ENCODE measurements at places on chromosomes 7 and 10.

GRCh38 chr10:200405-200804, 65.2 kb downstream of the ZMYND11 start:
- no peak for DNase-seq

DNA sequence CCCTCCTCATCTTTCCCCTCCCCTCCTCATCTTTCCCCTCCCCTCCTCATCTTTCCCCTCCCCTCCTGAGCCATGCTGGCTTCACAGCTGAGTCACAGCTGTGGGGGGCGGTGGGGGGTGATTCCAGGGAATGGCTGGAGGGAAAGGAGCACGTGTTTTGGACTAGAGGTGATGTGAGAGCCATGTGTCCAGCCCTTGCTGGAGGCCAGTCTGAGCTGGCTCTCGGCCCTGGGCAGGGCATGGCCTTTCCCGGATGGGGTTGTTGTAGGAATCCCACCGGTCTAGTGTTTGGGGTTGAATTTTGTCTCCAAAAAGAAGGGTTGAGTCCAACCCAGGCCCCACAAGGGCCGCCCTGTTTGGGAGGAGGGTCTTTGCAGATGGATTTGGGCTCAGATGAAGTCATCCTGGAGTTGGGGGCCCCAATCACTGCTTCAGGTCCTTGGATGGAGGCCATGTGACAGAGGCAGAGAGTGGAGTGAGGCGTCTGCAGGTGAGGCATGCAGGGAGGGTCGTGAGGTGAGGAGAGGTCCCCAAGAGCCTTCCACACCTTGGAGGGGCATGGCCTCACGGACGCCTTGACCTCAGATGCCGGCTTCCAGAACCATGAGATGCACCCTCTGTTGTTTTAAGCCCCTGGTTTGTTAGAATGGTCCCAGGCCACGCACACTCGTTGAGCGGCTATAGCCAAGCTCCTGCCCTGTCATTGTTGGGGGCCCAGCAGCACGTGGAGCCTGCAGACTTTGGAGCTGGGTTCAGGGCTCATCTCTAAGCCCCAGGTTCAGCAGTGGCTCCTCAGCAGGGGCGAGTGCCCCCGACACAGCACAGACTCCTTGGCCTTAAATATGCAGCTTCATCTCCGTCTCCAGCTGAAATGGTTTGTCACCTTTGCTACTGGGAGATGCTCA, 101.6 kb downstream of the DNAJB6 start:
- no peak for DNase-seq

DNA sequence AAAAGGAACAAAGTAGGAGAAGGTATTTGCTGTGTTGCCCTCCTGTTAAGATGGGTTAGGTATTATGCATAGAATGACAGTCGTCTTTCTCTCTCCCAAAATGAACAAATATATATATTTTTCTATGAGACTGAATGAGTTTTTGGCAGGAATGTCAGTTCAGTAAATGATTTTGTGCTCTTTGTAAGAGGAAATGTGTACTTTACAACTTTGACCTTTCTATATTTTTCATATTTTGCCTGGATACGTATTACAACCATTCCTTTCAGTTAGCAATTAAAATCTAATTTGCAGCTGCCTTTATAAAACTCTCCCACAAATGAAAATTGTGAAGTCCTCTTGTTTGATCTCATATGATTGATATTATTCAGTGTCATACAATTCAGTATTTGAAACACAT, 336.6 kb upstream of the MEOX2 start:
- no peak for DNase-seq

DNA sequence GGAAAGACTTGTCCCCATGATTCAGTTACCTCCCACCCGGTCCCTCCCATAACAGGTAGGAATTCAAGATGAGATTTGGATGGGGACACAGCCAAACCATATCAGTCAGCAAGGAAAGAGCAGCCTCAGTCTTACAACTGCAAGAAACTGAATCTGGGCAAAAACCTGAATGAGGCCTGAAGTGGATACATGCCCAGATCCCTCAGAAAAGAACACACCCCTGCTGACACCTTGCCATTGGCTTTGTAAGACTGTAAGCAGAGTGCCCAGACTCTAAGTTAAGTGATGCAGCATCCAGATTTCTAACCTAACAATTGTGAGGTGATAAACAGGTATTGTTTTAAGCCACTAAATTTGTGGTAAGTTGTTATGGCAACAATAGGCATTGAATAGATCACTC, 670.8 kb downstream of the SORCS1 start:
- no peak for DNase-seq

GRCh38 chr7:134695321-134695860, 48.7 kb downstream of the BPGM start:
- no peak for DNase-seq

- no peak for DNase-seq
Measured at GRCh38 chr7:130942211-130942964, 208.4 kb upstream of the KLF14 start.

- no peak for DNase-seq
Measured at GRCh38 chr7:104207348-104207730, 474 bp downstream of the ORC5 start.

DNA sequence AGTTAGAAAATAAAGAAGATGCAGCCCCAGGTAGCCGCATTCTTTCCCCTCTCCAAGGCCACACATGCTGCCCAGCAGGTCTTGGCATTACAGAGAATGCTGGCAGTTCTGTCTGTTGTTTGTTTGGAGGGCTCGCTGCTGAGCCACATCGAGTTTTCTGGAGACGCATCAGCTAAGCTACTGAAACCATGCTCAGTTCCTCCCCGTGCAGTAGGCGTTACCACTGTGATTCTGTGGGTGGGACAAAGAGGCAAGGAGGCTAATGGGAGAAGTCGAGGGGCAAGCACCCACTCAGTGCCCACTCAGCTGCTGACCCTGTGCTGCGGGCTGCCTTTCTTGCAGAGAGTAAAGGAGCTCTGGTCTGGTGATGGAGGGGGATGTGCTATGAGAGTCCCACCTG, 15.5 kb upstream of the GTPBP4 start:
- no peak for DNase-seq

DNA sequence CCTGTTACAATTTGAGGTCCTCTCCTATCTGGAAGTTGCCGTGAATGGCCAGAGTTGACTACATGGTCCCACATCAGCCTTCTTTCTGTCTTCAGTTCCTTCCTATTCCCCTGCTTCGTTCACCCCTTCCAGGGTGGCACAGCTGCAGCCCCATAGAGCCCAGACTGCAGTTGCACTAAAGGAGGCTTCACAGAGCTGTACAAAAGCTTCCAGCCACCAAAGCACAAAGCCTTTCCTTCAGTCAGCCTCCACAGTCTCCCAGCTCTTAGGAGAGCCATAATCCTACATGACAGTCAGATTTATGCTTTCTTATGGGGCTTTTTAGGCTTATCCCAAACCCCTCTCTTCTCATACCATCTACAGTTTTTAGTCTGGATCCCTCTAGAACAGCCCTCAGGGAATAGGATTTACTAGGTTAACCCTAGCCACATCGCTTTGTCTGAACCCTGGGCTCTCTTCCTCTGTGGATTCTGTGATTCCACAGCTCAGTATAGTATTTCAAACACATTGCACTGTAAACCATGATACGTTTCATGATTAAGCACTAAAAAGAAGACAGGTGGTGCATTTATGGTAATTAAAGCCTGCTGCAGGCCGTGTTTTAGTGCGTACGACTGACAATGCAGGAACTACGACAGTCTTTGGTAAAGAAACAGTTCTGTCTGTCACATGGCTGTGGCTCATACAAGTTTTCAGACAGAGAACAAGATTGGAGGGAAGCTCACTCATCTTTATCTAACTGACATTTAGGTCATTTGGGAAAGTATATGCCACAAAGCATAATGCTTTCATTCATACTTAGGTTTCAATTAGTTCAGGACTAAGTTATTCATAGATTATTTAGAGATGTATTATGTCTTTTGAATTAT, 208.3 kb upstream of the KMT2E start:
- DNase-seq: peak; percentile 7

- no peak for DNase-seq
Measured at GRCh38 chr7:23938937-23939552, 229.0 kb downstream of the STK31 start.

DNA sequence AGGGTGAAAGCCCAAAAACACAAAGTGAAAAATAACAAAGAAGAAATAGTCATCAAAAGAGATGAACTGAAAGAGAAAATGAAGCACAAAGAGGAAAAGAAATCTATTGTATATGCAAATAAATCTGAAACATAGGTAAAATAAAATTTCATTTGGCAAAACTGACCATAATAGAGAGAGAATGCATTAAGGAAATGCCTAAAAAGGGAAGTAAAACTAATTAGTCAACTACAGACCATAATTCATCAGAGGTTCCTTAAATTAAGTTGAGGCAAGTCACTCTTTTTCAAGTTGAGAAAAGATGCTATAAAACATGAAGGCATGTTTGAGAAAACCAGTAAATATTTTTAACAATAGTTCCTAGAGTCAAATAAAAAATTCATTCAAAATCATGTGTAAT, 233.3 kb downstream of the LRRN3 start:
- DNase-seq: no peak

GRCh38 chr10:17144757-17145156, 15.1 kb upstream of the CUBN start:
- no peak for DNase-seq

GRCh38 chr7:27802999-27803398, 63.0 kb downstream of the TAX1BP1 start:
- no peak for DNase-seq

- DNase-seq: no peak
Measured at GRCh38 chr10:112215342-112215774, 31.8 kb upstream of the GPAM start.

- DNase-seq: no peak
Measured at GRCh38 chr10:13095094-13095493, 4.9 kb upstream of the OPTN start.

GRCh38 chr7:132464740-132465139, 111.5 kb downstream of the PLXNA4 start:
- no peak for DNase-seq

GRCh38 chr7:50068026-50068425, 25.0 kb downstream of the ZPBP start:
- DNase-seq: no peak

- DNase-seq: no peak
Measured at GRCh38 chr7:38187794-38188440, 9.9 kb downstream of the STARD3NL start.

DNA sequence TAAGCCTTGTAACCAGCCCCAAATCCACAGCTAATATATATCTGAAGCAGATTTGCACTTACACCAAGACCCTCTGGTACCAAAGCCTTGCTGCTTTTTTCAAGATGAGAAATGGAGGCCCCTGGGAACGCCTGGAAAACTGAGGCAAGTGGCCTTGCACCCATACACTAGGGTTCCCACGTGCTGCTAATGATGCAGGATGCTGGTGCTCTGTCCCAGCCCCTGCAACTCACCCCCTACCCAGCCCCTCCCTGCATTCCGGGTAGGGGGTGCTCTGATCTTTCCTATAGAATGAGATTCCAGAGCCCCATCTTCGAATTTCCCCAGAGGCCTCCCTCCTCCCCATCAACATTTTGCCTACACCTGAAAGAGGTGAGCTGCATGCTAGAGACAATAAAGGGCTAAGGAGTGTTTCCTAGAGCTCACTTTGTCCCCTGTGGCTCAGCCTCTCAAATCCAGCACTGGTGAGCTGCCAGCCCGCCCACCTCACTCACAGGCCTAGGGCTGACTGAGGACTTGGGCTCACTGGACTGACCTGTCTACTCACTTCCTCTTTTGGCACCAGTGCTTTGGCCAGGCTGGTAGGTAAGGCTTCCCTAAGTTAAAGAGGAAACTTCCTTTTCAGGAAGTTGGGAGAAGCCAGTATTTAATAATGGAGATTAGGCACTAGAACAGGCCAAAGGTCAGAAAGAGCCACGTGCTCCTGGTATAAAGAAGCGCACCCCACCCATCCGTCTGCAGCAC, 9.8 kb downstream of the RBP4 start:
- DNase-seq: no peak

DNA sequence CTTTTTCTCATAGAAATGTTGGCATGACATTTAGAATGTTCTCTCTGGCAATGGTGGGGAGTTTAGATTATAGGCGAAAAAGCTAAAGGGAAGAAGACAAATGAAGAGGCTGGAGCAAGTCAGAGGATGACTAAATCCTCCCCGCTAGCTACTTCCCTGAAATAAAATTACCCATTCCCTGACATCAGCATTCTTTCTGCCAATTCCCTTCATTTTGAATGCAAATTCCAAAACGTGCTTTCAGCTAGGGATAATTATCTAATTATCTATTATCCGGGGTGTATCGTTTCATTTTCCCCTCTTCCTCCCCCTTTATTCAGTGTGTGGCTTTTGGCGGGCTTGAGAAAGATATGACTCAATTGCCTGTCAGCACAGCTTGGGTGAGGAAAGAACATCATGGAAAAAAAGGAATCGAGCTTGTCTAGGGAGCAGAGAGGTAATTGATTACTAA, 672.3 kb downstream of the TNS3 start:
- DNase-seq: no peak

DNA sequence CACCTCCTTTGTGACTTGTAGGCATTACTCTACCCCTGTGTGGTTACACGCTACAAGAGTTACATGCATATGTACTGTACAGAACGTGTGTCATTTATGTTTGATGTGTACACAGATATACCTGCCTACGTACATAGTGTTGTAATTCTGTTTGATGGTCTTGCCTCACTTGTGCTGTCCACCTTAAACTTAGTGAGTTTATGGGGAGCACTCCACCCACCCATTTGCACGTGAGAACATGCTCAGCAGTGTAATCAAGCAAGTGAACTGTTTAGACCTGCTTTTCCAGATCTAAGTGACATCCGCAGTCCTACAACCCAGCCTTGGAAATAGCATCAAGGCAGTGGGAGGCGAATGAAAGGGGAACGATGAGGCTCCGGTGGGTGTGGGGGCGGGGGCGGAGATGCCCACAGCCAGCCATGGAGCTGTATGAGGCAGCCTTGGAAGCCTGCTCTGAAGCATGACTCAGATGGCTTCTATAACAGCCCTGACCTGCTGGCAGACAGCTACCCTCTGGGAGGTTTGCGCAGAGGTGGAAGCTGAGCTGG, 52.1 kb downstream of the SUFU start:
- DNase-seq: no peak

DNA sequence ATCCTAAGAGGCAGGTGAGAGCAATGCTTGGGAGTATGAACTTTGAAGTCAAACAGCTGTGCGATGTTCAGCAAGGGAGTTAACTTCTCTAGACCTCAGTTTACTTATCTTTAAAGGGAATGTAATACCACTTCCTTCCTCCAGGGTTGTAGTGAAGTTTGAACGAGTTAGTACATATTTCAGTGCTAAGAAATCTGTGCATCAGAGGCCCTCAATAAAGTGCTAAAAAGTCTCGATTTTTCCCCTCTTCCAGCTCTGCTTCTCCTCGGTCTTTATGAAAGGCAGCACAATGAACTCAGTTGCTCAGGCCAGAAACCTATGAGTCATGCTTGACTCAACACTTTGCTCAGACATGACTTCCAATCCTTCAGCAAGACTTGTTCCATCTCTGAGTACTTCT, 418.9 kb downstream of the MDFIC start:
- DNase-seq: no peak

DNA sequence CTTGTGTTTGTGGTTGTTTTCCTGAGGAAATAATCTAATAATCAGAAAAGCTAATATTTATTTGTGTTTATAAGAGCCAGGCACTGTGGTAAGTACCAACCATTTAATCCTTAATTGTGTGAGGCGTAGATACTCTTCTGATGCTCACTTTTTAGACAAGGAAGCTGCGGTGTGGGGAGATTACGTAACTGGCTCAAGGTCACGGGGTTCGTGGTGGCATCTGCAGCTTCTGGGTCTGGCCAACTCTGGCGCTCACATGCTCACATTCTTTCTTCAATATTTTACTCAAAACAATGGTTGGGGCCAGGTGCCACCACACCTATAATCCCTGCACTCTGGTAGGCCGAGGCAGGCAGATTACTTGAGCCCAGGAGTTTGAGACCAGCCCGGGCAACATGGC, 77.6 kb downstream of the RALA start:
- DNase-seq: no peak
